HT1080 (cell line): ENCODE measurements at places on chromosomes 3 and 15.

DNA sequence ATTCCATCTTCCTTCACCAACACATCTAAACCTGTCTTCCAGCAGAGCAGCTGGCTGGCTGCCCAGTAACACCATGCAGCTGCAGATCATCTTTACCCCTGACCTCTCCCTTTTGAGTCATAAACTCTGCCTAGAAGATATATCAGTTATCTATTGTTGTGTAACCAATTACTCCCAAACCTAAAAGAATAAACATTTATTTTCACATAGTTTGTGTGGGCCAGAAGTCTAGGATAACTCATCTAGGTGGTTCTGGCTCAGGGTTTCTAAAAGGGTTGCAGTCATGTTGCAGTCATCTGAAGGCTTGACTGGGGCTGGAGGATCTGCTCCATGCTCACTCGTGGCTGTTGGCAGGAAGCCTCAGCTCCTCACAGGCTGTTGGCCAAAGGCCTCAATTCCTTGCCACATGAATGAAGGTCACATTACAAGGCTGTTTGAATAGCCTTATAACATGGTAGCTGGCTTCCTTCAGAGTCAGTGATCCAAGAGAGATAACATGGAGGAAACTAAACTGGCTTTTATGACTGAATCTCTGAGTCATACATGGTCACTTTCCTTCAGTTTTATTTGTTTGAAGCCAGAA lies 92.8 kb downstream of the GOLIM4 start:
- peak; percentile 95 for DNase-seq

DNA sequence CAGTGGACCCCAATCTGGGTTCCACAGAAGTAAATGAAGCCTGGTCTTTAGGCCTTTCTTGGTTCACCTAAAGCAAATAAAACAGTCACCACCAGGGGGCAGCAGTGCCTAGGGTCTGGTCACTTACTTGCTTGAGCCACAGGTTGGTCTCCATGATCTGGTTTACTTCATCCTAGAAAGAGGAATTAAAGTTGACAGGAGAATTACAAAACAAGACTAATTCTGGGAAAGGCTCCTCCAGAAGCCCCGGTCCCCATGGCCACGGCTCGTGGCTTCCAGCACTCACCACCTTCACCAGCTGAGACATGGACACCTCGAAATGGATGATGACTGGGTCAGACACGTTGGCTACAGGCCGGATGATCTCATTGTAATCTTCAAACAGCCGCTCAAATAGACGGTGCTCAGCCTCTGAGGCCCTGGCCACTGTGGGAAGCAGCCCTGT lies 2.3 kb downstream of the CHRNA3 start:
- peak; percentile 60 for DNase-seq

- peak; percentile 78 for DNase-seq
These were observed at the start of the genes CLCN2 and POLR2H for GRCh38 chr3:184361532-184361931. TSS of gene CLCN2 (minus strand) at chr3:184361605. CDS start at chr3:184361479, 126 bp downstream. TSS of gene POLR2H (plus strand) at chr3:184361710. CDS start at chr3:184363493, 1,783 bp downstream.

DNA sequence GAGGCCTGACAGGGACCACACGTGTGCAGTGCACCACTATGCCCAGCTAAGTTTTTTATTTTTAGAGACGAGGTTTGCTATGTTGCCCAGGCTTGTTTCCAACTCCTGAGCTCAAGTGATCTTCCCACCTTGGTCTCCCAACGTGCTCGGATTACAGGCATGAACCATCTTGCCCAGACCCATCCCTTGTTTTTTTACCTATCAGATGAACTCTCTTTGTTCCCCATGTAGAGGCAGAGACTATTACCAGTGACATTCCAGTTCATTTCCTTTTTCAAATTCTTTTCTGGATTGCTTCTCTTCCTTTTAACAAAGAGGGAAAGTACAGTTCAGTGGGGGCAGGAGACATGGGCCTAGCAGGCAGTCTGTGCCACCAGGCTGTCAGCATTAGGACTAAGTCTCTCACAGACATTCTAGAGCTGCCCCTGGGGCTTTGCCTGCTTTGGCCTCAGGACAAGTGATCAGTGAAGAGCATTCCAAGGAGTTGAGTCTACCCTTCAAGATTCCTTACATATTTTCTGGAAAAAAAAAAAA lies 103.5 kb upstream of the SLC7A14 start:
- peak; percentile 96 for DNase-seq

GRCh38 chr15:60591496-60592370 lies 112.8 kb upstream of the ICE2 start:
- peak; percentile 34 for DNase-seq

- DNase-seq, result peak; percentile 78
These were observed 65.7 kb downstream of the RARB start for GRCh38 chr3:25493786-25494185.

- DNase-seq, result no peak
These were observed 886.8 kb downstream of the FHIT start for GRCh38 chr3:60364475-60364874.

- DNase-seq, result no peak
These were observed 7.6 kb downstream of the OR5K4 start for GRCh38 chr3:98361289-98361688.

- DNase-seq, result no peak
These were observed 108.0 kb downstream of the KCNH8 start for GRCh38 chr3:19256313-19256712.

GRCh38 chr3:81434161-81434560 lies 327.3 kb downstream of the GBE1 start:
- DNase-seq, result peak; percentile 15

- DNase-seq, result peak; percentile 72
These were observed 5.9 kb downstream of the STARD9 start for GRCh38 chr15:42581272-42581730.

- no peak for DNase-seq
These were observed 23.5 kb upstream of the TRPM1 start for GRCh38 chr15:31125061-31125460.

DNA sequence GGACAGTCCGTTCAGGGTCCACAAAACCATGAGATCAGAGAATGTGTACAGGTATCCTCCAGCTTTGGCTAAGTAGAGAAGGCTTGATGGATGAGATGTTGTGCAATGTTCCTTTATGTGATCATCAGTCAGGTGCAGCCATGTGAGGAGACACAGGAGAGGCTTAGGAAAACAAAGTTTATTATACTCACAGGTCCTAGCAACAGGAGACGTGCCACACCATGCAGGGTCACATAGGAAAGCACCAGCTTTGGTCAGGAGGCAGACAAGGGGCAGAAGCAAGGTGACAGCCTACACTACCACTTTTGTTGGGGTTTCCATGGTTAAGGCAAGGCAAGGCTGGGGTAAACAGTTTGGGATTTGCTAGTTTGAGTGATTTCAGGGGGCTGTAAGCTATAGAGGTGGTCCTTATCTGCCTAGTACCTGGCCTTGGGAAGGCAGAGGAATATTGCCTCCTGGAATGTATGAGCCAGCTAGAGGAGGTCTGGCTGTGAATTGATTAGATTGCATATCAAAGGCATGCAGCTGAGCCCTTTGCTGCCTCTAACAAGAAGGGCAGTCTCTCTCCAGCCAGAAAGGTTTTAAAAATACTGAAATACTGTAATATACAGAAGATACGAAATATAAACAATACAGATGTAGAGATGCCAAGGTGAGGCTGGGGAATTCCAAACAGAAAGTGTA lies 248.6 kb downstream of the RYR3 start:
- DNase-seq, result no peak

GRCh38 chr3:149604125-149604875 lies 53.5 kb downstream of the WWTR1 start:
- peak; percentile 54 for DNase-seq

DNA sequence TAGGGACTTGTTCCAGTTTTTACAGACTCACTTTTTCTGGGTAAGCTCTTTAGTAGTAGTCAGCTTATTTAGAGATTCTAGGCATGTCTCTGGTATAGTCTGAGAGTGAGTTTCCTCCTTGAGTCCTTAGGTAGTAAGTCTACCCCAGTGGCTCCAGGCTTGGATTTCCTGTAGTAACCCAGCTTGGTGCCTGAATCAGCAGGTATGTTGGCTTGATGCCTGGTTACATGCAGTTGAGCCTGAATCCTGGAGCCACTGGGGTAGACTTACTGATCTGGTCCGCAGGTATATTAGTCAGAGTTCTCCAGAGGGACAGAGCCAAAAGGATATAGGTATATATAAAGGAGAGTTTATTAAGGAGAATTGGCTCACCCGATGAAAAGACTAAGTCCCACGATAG lies 85.8 kb upstream of the RBMS3 start:
- peak; percentile 92 for DNase-seq

- peak; percentile 44 for DNase-seq
These were observed 2.1 kb upstream of the PRR20G start for GRCh38 chr3:127289706-127290575.

- DNase-seq, result no peak
These were observed 411.2 kb downstream of the SHQ1 start for GRCh38 chr3:72436863-72437592.

DNA sequence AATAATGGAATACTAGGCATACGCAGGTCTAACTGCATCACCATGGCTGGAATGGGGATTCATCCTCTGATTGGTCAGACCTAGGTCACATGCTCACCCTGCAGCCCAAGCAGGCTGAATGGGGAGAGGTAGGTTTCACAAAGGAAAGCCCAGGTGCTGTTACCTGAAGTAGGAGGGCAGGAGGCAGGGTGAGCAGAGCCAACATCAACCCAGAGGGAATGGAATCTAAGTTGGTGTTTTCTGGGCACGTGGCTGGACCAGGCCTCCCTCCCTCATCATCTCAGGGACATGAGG lies 6.7 kb upstream of the H1-8 start:
- no peak for DNase-seq

DNA sequence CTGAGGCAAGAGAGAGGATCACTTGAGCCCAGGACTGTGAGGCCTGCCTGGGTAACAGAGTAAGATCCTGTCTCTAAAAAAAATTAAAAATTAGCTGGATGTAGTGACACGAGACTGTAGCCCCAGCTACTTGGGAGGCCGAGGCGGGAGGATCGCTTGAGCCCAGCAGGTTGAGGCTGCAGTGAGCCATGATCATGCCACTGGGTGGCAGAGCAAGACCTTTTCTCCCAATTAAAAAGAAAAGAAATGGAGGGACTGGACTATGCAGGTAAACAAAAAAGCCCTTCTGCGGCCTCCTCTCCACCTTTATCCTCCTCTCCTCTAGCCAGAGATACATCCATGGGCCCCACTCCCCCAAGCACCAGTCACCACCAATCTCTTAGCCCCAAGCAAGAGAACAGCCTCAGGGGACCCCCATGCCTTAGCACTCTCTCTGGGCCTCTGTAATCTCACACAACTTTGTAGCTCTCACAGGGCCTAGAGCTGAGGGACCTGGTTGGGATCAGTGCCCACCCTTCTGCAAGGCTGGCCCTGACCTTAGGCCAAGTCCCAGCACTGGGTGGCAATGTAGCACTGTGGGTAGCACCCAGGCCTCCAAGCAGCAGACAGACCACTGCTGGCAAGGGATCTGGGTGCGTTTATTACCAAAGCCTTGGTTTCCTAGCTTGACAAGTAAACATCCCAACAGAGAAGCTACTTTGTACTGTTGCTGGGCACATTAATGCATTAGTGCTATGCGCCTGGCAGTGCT lies 43.4 kb downstream of the FAM174B start:
- no peak for DNase-seq

GRCh38 chr3:42905740-42906069 lies 237 bp upstream of the ZNF662 start:
- DNase-seq, result no peak

- no peak for DNase-seq
These were observed 109.7 kb downstream of the TCF12 start for GRCh38 chr15:57028176-57028575.

- DNase-seq, result no peak
These were observed 31.5 kb downstream of the LOXL1 start for GRCh38 chr15:73957785-73958184.

GRCh38 chr3:15207836-15208504 lies 1.9 kb downstream of the CAPN7 start:
- DNase-seq, result no peak

DNA sequence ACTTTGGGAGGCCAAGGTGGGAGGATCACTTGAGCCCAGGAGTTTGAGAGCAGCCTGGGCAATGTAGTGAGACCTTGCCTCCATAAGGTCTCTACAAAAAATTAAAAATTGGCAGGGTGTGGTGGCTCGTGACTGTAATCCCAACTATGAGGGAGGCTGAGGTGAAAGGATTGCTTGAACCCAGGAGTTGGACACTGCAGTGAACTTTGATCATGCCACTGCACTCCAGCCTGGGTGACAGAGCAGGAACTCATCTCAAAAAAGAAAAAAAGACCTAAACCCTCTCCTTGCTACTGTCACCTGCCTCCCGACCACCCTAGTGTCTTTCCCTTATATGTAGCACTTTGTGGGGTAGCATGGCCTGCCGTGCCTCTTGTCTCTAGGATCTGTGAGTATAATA lies 23.8 kb upstream of the AQP9 start:
- DNase-seq, result no peak

DNA sequence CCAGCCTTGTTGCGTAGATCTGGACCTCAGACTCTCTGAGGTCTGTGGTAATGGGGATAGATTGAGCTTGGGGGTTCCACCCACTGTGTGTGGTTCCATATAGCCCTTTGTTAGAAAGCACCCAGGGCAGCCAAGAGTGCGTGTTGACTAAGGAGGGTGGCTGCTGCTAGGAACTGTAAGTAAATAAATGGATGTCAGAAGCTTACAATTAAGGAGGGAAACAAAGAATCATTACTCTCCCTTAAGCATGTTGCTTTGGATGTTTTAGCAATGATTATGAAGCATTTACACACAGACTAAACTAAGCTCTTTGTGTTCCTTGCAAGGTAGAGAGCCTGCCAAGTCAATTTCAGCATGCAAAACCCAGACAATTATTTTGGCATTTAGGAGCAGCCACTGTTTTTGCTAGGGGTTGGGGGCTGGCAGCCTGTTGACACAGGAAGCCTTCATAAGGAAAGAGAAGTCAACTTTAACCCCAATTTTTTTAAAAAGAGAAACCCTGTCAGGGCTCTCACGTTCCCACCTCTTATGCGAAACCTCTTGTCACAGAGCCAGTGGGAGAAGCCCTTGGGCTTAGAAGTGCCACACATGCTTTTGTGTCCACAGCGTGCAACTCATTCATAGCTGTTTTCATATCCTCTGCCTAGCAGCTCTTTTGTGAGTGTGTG lies 127.8 kb downstream of the CMSS1 start:
- DNase-seq, result no peak

DNA sequence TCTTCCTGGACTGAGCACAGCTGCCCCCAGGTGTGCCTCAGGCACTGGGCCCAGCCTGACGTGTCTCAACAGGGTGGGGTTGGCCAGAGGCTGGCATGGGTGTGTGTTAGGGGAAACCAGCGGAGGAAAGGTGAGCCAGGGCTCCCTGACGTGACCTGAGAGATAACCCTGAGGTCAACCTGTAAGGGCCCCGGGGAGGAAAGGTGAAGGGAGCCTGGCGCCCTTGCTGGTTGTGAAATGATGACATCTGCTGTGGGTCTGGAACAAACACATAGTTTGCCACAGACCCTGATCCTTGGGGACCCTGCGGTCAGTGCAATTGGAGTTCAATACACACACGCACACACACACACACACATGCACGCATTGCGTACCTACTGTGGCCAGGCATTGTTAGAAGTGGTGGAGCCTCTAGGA lies 100.2 kb upstream of the TLE3 start:
- no peak for DNase-seq

- no peak for DNase-seq
These were observed 231.1 kb upstream of the CNTN6 start for GRCh38 chr3:861721-862120.

- no peak for DNase-seq
These were observed 225.1 kb upstream of the NDN start for GRCh38 chr15:23912191-23912590.
